ENCODE measurements at places on chromosomes 7 and 10.

DNA sequence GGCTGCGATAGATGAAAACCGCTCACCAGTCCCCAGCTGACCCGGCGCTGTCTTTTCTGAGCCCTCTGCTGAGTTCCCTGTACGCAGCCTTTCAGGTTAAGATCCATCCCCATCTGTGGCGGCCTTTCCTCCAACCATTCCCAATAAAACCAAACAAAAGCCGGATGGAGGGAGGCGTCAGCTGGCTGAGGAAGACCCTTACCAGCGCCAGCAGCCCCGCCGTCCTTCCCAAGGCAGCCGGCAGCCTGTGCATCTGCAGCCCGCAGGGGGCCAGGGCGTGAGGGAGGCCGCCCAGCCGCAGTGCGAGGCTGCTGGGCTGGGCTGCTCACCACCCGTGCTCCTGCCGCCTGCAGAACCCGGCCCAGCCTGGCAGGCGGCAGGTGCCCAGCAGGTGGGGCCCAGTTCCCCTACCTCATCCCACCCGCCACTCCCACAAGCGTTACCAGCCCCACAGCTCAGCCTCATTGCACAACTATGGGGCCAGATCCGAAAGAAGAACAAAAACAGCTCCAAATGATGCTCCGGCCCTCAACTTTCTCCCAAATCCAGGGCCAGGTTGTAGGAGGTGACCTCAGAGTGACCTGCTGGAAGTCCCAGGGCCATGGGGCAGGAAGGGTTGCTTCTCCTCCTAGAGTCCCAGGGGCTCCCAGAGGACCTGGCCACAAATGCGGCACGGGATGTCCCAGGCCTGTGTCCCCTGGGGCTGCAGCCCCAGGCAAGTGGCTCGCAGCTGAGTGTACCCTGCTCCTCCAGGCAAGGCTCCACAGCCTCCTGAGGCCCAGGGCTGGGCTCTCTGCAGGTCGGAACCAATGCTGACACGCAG lies 23.8 kb downstream of the PAPOLB start:
- DNase-seq, result peak; percentile 7

DNA sequence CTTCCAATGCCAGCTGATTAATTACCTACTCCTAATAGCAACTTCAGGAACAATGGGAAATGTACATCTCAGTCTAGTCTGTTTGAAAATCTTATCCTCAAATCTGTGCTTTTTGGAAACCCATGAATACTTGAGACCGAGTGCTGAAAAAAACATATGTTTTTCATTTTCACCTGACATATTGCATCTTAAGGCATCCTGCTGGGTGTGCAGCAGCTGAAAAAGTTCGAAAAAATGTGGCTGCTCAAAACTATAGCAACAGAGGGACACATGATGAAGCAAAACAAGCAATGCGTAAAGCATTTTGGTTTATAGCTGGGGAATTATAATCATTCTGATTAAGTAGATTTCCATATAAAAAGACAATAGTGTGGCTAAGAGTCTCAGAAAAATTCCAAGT lies 218.0 kb downstream of the CREB5 start:
- DNase-seq, result no peak

DNA sequence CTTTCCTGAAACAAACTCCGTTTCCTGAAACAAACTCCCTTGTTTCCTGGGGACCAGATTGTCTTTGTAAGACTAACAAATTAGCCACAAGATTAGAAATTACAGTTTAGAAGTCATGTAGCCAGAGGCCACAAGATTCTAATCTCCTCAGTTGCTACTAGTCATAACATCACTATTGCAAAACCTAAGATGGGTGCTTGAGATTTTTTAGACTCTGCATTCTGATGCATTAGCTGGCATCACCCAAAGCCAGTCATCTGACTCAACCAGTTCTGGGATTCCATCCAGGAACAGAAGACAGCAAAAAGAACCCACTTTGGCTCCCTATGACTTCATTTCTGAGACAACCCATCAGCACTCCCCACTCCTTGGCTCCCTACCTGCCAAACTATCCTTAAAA lies 367.9 kb upstream of the MBL2 start:
- DNase-seq, result no peak

GRCh38 chr7:141598408-141598807 lies 47.2 kb downstream of the AGK start:
- DNase-seq, result no peak

- peak; percentile 74 for DNase-seq
These were observed 92.2 kb upstream of the EFCAB10 start for GRCh38 chr7:105673367-105674084.

DNA sequence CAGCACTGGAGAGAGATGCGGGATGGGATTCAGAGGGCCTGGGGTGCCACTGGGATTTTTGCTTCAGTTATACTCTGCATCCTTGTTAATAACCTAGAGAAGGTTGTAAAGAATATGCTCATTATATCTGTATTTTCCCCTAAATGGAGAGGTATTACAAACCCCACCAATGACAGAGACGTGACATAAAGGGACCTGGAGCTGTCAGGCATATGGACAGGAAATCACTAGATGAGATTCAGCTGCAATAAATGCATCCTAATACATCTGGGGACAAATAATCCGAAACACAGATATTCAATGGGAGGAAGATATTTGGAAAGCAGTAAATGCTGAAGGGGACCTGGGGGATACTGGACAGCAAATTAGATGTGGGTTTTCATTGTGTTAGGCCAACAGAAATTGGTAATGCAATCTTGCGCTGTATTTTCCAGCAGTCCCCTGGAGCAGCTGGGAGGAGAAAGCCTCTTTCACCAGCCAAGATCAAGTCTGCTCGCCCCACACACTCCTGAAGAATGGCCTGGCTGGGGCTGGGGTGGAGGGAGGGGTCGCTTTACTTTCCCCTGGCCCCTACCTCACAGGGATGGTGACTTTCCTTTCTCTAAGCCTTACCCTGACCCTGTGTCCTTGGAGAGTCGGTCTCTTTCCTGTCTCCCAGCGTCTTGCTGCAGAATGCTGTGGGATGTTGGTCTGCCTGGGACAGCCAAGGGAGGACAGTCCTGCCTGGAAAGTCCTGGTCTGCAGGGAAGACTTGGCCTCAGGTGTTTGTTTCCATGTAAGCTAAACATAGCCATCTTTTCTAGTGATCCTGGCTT lies 653.8 kb downstream of the LRMDA start:
- DNase-seq, result no peak

DNA sequence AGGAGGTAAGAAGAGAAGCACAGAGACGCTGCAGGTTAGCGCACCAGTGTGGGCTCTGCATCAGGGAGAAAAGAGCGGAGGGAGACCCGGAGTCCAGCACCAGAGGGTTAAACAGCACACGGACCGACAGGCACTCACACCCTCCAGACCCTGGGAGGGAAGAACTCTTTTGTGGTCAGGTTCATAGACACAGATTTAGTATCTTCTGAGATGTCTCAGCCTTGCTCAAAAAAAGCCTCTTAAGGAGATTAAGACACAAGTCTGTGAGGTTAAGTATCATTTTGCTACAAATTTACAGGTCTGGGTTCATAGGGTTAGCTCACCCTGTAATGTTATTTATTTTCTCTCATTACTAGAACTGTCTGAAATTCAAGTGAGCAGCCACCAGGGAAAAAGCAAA lies 16.8 kb upstream of the NDST2 start:
- no peak for DNase-seq

GRCh38 chr7:104150470-104150869 lies 57.3 kb downstream of the ORC5 start:
- no peak for DNase-seq

DNA sequence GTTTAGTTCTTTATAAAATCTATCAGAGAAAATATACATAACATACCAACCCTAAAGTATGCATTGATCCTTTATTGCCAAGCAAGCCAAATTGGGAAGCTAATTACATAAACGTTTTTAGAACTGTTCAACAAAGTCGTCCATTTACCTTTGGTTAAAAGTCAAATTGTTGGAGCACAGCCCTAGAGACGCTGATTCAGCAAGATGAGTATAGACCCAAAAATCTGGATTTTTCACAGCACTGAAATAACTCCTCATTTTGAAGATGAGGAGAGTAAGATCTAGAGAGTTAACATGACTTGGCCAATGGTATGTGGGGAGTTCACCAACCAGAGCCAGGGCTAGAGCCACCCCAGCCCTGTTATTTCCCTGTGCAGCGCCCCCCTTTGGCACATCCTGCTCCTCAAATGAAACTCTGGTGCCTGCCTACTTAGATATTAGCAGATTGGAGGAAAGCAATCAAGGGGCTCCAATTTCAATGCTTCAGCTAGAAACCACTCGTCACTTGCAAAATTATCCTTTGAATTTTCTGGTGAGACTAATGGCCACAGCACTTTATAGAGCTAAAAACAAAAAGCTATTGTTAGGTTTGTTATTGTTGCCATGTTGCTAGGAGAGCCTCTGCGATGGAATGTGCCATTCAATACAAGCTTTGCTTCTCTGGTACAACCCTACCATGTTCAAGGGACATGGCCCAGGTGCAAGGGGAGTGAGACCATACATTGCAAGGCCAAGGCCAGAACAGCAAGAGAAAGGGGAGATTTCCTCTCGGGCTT lies 132.6 kb upstream of the ZEB1 start:
- DNase-seq, result no peak

GRCh38 chr7:21675255-21675654 lies 132.4 kb downstream of the DNAH11 start:
- no peak for DNase-seq

DNA sequence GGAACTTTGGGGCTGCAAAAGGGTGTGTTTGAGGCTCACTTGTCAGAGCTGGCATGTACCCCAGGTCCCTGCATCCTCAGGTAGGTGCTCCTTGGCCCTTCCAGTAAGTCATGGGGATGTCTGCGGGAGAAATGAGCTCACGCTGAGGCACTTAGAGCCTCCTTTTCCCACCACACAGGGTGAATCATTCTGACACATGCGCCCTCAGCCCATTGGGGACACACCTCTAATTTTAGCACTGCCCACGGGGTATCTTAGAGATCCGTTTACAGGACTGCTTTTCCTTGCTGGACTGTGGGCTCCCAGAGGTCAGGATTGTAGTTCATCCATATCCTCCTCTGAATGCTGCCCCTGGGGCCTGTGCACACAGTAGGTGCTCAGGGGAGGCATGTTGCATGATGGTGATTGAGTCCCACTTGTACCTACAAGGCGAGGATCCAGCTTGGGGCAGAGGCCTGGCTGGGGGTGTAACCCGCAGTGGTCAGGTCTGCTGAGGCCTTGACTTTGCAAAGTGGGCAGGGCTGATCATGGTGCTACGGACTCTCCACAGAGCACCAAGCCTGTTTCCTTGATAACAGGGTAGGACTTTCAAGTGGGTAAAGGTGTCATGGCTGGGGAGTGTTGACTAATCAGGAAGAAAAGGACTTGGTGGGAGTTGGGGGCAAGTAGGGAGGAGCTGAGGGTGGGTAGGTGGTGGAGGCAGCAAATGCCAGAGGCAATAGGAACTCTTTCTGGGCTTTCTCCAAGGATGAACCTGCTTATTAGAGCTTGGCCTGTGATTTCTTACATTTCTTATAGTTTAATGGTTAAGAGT lies 5.8 kb downstream of the TSPAN15 start:
- DNase-seq, result no peak

DNA sequence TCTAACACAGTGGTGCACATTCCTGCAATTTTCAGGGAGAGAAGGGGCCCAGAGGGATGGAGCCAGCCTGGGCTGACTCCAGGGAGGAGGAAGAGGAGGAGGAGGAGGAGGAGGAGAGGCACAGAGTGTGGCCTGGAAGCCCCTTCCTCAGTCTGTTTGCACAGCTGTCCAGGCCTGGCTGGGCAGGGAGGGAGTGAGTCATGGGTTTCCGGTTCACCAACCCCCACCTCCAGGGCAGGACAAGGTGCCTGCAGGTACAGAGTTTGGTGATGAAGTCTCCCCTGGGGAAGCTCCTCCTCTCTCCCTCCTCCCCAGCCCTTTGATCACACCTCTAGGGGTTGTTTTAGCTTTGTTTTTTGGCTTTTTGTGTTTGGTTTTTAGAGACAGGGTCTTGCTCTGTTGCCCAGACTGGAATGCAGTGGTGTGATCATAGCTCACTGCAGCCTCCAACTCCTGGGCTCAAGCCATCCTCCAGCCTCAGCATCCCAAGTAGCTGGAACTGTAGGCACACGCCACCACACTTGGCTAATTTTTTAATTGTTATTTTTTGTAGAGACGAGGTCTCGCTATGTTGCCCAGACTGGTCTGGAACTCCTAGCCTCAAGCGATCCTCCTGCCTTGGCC lies 77.5 kb upstream of the CUX1 start:
- DNase-seq, result peak; percentile 62

GRCh38 chr10:123559066-123559822 lies 106.9 kb upstream of the GPR26 start:
- DNase-seq, result peak; percentile 31

- DNase-seq, result no peak
These were observed 331.4 kb downstream of the CCSER2 start for GRCh38 chr10:84659497-84660439.
